Stimulated activated naive B cell treated with anti-CD40 and anti-IgM and Interleukin-4, amounts not matched to agents 10 μg/mL and 1 μg/mL and 100 μg/mL, for 72 hours (primary cell): ENCODE measurements at places on chromosomes 4 and X.

GRCh38 chr4:40856840-40857362 lies 107.1 kb downstream of the NSUN7 start:
- H3K27me3 ChIP-seq: peaks cover 12% of the 10 kb centered on the region
- H3K36me3 ChIP-seq: peaks cover 10% of the 10 kb centered on the region
- peak; percentile 67 for DNase-seq
- H3K4me3 ChIP-seq: peak overlapping the region; percentile 98

DNA sequence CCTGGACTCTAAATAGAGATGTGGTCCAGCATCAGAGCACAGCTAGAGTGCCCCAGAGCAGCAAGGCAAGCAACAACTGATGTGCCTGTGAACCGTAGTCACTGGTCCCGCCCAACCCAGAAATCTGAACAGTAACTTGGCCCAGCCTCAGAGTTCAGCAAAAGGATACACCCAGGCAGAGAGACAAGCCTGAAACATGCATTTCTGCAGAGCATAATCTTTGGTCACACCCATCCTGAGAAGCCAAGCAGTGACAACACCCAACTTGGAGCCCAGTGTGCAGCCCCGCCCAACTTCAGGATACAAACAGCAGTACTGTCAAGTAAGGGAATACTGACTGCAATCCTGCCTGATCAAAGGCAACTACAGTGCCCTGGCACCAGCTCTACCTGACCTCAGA lies 78.9 kb downstream of the CCDC160 start:
- no peaks in the 10 kb centered on the region for H3K4me1 ChIP-seq
- no peak overlapping the region for H3K4me3 ChIP-seq
- peaks cover 4% of the 10 kb centered on the region for H3K27me3 ChIP-seq
- H3K27ac ChIP-seq: no peak overlapping the region
- DNase-seq: no peak
- peaks cover 4% of the 10 kb centered on the region for H3K36me3 ChIP-seq

DNA sequence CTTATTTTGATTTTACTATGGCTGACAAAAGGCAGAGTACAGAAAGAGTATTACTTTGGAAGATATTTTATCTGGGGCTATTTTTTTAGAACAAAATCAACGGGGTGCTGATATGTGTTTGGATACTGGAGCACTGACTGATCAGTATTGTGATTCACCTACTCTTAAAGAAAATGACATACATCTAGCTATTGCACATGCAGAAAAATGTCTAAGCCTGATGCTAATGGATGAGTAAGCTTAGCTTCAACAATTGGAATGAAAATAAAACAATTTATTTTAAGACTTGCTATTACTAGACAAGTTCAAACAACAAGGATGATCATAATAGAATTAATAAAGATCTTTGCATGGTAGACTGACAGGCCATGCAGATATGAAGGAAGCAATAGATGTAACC lies 262.0 kb downstream of the PPP1R2C start:
- no peak overlapping the region for H3K27ac ChIP-seq
- no peak for DNase-seq
- H3K36me3 ChIP-seq: no peaks in the 10 kb centered on the region
- H3K4me1 ChIP-seq: no peaks in the 10 kb centered on the region

- no peaks in the 10 kb centered on the region for H3K27me3 ChIP-seq
- H3K4me1 ChIP-seq: peaks cover 45% of the 10 kb centered on the region
- peaks cover 5% of the 10 kb centered on the region for H3K36me3 ChIP-seq
- H3K4me3 ChIP-seq: no peak overlapping the region
- no peak for DNase-seq
These were observed 9.5 kb upstream of the CXCR3 start for GRCh38 chrX:71627588-71628404.

GRCh38 chrX:110341189-110342035 lies 17.2 kb upstream of the RTL9 start:
- no peaks in the 10 kb centered on the region for H3K4me1 ChIP-seq
- H3K4me3 ChIP-seq: no peak overlapping the region
- H3K36me3 ChIP-seq: no peaks in the 10 kb centered on the region
- H3K27ac ChIP-seq: no peak overlapping the region
- DNase-seq: no peak
- H3K27me3 ChIP-seq: no peaks in the 10 kb centered on the region

DNA sequence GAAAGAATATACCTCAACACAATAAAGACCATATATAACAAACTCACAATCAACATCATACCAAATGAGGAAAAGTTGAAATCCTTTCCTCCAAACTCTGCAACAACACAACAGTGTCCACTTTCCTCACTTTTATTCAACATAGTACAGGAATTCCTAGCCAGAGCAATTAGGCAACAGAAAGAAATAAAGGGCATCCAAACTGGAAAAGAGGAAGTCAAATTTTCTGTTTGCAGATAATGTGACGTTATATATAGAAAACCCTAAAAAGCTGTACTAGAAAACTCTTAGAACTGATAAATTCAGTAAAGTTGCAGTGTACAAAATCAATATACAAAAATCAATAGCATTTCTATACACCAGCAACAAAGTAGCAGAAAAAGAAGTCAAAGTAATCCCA lies 107.6 kb downstream of the SOWAHB start:
- H3K4me3 ChIP-seq: no peak overlapping the region
- peaks cover 1% of the 10 kb centered on the region for H3K36me3 ChIP-seq
- no peaks in the 10 kb centered on the region for H3K4me1 ChIP-seq
- DNase-seq: no peak

- no peak overlapping the region for H3K4me3 ChIP-seq
- peaks cover 4% of the 10 kb centered on the region for H3K27me3 ChIP-seq
- DNase-seq: no peak
- peaks cover 10% of the 10 kb centered on the region for H3K4me1 ChIP-seq
- no peaks in the 10 kb centered on the region for H3K36me3 ChIP-seq
These were observed 101.2 kb upstream of the KLF3 start for GRCh38 chr4:38562751-38563198.

DNA sequence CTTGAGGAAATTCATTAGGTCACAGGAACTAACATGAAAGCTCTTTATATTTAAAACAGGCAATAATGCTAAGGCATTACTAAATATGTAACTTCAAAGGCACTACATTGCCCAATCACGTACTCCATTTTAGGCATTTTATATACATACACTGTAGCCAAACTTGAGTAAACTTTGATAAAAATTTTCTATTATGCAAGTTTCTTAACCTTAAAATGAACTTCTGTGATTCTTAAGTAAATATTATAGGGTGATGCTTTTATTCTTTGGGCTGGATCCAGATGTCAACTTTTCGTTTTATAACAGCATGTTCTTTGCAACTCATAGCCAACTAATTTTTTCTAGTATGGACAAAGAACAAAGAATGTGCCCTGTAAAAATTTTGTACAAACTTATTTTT lies 28.3 kb upstream of the MAP9 start:
- H3K4me3 ChIP-seq: no peak overlapping the region
- H3K27me3 ChIP-seq: peaks cover 4% of the 10 kb centered on the region
- DNase-seq: no peak
- H3K36me3 ChIP-seq: no peaks in the 10 kb centered on the region
- no peak overlapping the region for H3K27ac ChIP-seq
- H3K4me1 ChIP-seq: no peaks in the 10 kb centered on the region

- H3K4me1 ChIP-seq: no peaks in the 10 kb centered on the region
- no peak overlapping the region for H3K4me3 ChIP-seq
- no peaks in the 10 kb centered on the region for H3K36me3 ChIP-seq
- DNase-seq: no peak
- no peak overlapping the region for H3K27ac ChIP-seq
These were observed 17.6 kb downstream of the FRAS1 start for GRCh38 chr4:78074759-78075158.

GRCh38 chr4:188714907-188715306 lies 575.7 kb downstream of the TRIML1 start:
- no peak overlapping the region for H3K4me3 ChIP-seq
- no peak overlapping the region for H3K27ac ChIP-seq
- H3K27me3 ChIP-seq: no peaks in the 10 kb centered on the region
- H3K4me1 ChIP-seq: no peaks in the 10 kb centered on the region
- no peak for DNase-seq

- no peaks in the 10 kb centered on the region for H3K4me1 ChIP-seq
- no peak overlapping the region for H3K27ac ChIP-seq
- no peak for DNase-seq
- H3K4me3 ChIP-seq: no peak overlapping the region
These were observed 760.9 kb upstream of the INTU start for GRCh38 chr4:126871810-126872209.

GRCh38 chrX:69031971-69032391 lies 133.3 kb downstream of the PJA1 start:
- no peak for DNase-seq
- no peaks in the 10 kb centered on the region for H3K36me3 ChIP-seq
- peaks cover 15% of the 10 kb centered on the region for H3K4me1 ChIP-seq
- H3K27me3 ChIP-seq: no peaks in the 10 kb centered on the region

DNA sequence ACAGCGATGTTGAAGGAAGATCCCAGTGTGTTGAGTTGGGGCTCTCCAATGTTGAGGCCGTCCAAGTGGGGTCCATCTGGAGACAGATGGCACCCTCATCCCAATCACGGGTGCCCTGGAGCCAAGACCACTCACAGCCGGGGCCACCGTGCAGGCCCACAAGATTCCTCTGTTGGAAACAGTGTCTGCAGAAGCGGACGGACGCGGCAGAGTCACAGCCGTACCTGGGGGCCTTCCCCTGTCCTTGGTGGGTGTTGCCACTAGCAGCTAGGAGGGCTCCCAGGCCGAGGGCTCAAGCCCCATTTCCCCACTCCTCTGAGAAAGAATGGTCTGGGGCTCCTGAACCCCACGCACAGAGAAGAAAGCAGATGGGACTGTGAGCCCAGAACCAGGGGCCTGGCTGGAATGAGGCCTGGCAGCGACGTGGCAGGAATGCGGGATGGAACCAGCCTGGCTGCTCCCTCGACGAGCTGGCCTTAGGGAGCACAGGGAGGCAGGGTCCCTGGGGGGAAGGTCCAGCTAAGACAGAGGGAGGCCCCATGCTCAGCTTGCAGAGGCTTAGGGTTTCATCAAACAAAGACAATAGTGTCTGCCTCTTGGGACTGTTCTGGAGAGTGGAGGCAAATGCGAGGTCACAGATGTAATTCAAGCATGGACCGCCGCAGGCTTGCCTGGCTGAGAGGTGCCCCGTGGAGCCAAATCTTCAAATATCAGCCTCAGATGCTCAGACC lies 228.9 kb downstream of the AFAP1 start:
- H3K27ac ChIP-seq: no peak overlapping the region
- DNase-seq: no peak
- H3K4me3 ChIP-seq: no peak overlapping the region
- no peaks in the 10 kb centered on the region for H3K4me1 ChIP-seq
- H3K27me3 ChIP-seq: no peaks in the 10 kb centered on the region
- H3K36me3 ChIP-seq: no peaks in the 10 kb centered on the region

- H3K4me3 ChIP-seq: peak overlapping the region; percentile 64
- H3K4me1 ChIP-seq: peaks cover 31% of the 10 kb centered on the region
- H3K27ac ChIP-seq: peak overlapping the region; percentile 9
- H3K27me3 ChIP-seq: peaks cover 16% of the 10 kb centered on the region
- no peaks in the 10 kb centered on the region for H3K36me3 ChIP-seq
These were observed 2.2 kb downstream of the PLXNB3 start for GRCh38 chrX:153766098-153766817.

- H3K4me3 ChIP-seq: no peak overlapping the region
- no peaks in the 10 kb centered on the region for H3K4me1 ChIP-seq
- no peaks in the 10 kb centered on the region for H3K36me3 ChIP-seq
- no peak overlapping the region for H3K27ac ChIP-seq
- no peaks in the 10 kb centered on the region for H3K27me3 ChIP-seq
These were observed 16.7 kb downstream of the PRR32 start for GRCh38 chrX:126836186-126836585.

- H3K4me1 ChIP-seq: no peaks in the 10 kb centered on the region
- H3K36me3 ChIP-seq: no peaks in the 10 kb centered on the region
- no peak overlapping the region for H3K4me3 ChIP-seq
- H3K27ac ChIP-seq: no peak overlapping the region
- no peak for DNase-seq
These were observed 1814.9 kb downstream of the STIM2 start for GRCh38 chr4:28675582-28675981.

DNA sequence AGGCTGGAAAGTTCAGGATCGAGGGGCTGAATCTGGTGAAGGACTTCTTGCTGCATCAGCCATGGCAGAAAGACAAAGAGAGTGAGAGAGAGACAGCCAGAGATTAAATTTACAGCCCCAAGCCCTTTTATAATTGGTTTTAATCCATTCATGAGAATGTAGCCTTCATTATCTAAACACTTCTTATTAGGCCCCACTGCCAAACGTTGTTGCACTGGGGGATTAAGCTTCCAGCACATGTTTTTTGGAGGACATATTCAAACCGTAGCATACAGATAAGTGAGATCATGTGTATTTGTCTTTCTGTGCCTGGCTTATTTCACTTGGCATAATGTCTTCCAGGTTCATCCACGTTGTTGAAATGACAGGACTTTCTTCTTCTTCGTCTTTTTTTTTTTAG lies 524.7 kb downstream of the SPRY1 start:
- no peak overlapping the region for H3K27ac ChIP-seq
- H3K27me3 ChIP-seq: peaks cover 7% of the 10 kb centered on the region
- no peak overlapping the region for H3K4me3 ChIP-seq

- H3K36me3 ChIP-seq: peaks cover 27% of the 10 kb centered on the region
- no peaks in the 10 kb centered on the region for H3K27me3 ChIP-seq
- no peak overlapping the region for H3K27ac ChIP-seq
- DNase-seq: no peak
- H3K4me3 ChIP-seq: no peak overlapping the region
These were observed 6.2 kb downstream of the JADE3 start for GRCh38 chrX:46918434-46918833.

- no peak for DNase-seq
- no peaks in the 10 kb centered on the region for H3K36me3 ChIP-seq
- no peak overlapping the region for H3K4me3 ChIP-seq
These were observed 136.7 kb downstream of the APBB2 start for GRCh38 chr4:41077628-41078027.

DNA sequence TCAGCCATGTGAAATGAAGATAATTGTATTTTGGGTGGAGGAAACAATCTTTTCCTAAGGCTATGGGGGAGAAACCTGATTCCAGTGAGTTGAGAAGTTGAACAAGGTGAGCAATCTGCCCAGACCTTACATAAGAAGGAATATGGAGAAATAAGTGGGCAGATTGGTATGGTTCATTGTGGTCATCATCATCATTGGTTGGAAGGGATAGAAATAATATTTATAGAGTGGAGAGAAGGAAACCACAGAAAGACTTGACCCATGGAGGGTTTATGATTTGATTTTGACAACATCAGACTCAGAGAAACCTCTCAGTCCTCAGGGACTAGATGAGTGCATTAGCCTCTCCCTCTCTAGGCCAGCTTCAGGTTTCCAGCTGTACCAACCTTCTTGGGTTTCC lies 177.9 kb upstream of the NEIL3 start:
- no peak overlapping the region for H3K4me3 ChIP-seq
- no peak for DNase-seq
- H3K4me1 ChIP-seq: no peaks in the 10 kb centered on the region
- no peaks in the 10 kb centered on the region for H3K27me3 ChIP-seq
- no peak overlapping the region for H3K27ac ChIP-seq
